T follicular helper cell (primary cell): ENCODE measurements at places on chromosomes 6 and 20.

DNA sequence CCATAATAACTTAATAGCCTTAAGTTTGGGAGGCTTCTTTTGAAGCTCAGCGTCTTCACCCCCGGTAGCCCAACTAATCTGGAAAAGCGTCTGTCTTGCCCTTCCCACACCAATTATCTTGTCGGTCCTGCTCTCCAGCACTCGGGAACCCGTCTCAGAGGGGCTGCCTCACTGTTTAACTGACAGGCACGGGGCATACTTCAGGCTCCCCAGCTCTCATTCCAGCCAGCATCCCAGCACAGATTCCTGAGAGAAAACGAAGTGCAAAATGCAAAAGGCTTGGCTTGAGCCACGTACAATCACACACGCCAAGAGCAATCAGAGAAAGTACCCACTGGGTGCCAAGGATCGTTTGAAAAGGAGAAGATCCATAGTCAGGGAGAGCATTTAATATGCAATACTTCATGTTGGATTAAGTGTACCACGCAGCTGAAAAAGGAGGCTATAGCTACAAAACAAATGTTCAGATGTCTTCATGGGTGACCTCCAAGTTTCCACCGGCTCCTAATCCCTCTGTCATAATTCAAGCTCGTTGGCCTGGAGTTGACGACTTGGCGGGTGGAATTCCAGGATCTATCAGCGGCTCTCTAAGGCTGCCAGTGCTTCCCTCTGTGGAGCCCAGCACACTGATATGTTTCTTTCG is 53.7 kb upstream of the STX16 start:
- no peak for DNase-seq

DNA sequence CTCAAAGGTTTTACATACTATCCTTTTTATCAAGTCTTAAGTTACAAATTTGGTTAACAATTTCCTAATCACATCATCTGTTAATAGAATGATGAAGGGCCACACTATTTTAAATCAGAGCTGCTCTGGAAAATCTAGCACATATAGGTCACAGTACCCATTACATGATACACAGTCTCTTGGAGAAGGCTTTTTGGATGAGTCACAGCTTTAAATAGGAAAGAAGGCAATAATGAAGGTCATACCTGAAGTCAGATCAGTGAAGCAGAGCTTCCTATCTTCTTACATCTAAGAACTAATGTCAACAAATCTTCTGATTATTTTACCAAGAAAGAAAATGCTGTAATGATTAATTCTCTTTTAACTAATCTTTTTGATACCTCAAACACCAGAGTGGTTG is 248.5 kb downstream of the BTBD9 start:
- DNase-seq: no peak

GRCh38 chr20:14992961-14993360 is 655.5 kb upstream of the FLRT3 start:
- DNase-seq: no peak

- DNase-seq: no peak
These were observed 21.5 kb upstream of the MAS1L start for GRCh38 chr6:29509239-29509638.

DNA sequence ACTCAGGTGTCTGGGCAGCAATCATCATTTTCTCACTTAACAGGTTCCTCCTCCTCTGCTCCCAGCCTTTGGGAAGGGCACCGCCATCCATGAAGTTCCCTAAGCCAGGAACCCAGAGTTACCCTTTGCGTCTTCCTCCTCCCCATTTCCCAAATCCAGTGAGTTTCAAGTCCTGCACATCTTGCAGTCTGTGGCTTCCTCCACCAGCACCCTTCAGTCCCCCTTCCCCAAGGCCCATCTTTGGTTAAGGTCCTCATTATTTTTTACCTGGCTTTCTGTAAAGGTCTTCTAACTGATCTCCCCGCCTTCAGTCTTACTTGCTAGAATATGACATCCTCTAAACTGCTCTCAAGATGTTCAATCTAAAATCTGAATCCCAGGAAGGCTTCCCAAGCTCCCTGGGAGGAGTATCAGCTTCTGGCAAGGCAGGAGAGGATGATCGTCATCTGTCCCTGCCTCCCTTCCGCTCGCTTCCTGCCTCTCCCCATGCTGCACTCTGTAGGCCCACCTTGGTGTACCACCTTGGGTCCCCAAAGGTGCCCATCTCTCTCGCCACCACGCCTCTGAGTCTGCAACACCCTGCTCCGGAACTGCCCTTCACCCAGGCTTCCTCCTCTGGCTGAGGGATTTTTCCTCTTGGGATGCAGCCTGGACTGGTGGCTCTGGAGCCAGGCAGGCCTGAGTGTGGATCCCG is 11.4 kb upstream of the DUSP22 start:
- no peak for DNase-seq

DNA sequence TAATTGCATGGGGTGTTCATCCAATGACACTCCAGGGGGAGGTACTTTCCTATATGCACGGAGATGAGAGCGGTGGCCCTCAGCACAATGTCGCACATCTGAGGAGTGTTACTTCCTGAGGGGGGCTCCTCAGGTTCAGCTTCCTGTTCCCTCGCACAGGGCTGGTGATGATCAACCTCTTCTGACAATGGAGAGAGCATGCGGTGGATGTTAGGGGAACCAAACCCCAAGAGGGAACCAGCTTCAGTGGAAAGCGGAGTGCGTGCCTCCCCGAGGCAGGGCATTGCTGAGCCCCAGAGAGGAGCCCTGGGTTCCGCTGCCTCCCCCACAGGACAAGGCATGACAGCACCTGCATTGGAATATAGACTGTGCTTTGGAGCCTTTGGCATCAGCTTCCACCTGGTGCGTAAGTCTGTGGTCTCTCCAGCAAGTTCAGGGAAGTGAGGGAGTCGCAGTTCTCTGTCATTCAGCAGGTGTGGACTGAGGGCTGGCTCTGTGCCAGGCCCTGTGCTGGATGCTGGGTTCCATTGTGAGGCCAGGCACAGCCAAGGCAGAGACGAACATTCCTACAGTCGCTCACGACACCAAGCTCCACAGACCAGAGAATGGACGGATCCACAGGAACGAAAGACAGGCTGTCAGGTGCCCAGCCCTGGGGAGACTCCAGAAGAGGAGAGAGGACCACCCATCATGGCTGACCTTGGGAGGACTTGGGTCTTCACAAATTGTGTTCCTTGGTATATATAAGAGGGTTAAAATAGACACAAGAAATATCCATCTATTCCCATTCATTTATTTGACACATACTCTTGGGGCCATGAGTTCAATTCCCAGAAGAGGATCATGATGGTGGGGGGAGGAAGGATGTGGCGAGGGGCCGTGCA is 3.9 kb upstream of the ZNF831 start:
- DNase-seq: peak; percentile 75

DNA sequence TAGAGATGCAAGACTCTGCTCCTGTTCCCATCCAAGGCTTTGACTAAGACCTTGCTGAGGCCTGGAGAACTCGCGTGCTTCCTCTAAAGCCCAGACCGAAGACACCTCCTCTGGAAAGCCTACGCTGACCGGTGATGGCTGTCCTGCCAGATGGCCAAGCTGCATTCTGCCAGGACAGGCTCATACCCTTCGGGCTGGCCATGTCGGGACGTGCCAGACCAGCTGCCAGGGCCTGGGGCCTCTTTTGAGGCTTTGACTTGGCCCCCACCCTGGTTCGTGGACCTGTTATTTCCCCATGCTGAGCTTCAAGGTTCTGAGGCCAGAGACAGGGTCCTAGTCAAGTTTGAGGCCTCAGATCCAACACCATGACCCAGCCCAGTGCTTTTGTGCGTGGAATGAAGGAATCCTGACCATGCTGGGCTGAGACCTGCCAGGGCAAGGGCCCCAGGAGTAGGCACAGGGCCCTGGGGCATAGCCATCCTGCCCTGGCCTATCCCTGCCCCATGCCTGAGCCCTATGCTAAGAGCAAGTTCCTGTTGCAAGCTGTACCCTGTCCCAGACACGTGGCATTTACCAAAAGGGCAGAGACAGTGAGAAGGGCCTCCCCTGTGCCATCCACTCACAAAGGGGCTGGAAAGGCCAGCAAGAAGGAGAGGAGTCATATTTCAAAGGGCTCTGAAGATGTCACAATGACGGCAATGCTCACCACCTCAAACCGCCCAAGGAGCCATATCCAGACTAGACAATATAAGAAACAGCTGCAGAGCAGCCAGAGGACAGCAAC is 42.8 kb downstream of the MRPL14 start:
- DNase-seq: no peak
